Retinal pigment epithelial cell (primary cell): ENCODE measurements at places on chromosomes 5 and 9.

- DNase-seq: no peak
Measured at GRCh38 chr5:54915466-54916027, 69.8 kb downstream of the ESM1 start.

GRCh38 chr5:100731768-100732167 lies 171.3 kb downstream of the ST8SIA4 start:
- no peak for DNase-seq

DNA sequence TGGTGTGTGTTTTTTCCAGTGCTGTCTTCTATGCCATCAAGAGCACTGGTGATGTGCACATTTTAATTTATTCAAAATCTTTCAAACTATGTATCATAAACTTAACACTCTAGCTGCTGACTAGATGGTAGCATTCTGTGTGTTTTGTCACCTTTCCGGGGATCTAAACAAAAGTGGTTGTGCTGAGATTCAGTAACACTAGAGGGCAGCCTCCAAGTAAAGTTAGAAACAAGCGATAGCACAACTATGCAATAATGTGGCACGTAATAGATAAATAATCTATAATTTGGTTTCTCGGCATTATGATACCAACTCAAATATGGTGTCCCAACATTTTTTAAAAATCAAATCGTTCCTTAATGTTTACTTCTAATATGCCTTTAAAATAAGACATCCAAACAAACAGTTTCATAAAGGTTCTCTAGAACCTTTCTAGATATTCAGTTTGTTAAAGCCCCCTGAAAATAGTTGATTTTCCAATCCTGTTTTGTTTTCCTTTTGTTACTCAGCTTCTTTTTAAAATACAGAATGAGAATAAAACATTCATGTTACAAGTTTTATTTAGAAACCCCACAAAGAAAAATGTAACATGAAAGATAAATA lies 16.9 kb downstream of the SEMA6A start:
- DNase-seq: no peak

- no peak for DNase-seq
Measured at GRCh38 chr5:159034083-159034824, 65.5 kb downstream of the EBF1 start.

GRCh38 chr5:81908771-81909170 lies 63.1 kb upstream of the ATG10 start:
- DNase-seq: no peak

DNA sequence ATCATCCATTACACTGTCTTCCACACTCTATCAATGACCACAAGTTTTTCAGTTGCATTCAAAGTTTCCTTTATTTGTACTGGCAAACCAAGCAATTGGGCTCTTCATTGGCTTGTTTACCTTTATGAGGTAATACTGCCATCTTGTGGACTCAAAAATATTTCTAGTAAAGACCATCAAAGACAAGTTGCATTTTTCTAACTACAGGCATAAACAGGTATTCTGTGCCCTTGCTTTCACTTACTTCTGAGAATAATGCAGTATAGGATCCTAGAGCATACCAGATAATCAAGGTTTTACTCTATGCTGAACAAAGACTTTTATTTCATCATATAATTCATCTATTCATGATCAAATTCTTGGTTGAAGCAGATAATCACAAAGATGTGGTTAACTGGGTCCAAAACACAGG lies 173.7 kb upstream of the POU5F2 start:
- no peak for DNase-seq

DNA sequence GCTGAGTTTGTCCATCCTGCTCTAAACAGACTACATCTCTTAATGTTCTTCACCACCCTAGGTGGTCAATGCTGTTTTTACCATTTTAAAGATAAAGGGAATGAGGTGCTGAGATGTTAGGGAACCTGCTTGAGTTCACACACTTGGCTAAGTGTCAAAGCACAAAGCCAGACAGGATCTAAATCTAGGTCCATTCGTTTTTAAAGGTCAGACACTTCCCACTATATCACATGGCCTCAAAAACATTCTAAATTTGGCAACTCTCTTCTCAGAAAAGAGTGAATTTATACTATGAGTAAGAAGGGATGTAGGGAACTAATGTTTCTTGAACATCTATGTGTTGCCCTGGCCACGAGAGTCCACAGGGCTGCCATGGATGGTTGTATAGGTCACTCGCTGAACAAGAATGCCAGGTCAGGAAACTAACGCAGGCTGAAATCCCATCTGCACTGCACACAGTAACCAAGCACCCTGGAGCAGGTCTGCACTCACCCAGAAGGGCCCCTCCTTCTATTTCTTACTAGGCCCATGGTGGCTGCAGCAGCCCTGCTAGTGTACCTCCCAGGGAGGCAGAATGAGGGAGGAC lies 213.0 kb downstream of the SPOCK1 start:
- DNase-seq: no peak

- DNase-seq: no peak
Measured at GRCh38 chr5:74952406-74952805, 86.2 kb upstream of the FAM169A start.

DNA sequence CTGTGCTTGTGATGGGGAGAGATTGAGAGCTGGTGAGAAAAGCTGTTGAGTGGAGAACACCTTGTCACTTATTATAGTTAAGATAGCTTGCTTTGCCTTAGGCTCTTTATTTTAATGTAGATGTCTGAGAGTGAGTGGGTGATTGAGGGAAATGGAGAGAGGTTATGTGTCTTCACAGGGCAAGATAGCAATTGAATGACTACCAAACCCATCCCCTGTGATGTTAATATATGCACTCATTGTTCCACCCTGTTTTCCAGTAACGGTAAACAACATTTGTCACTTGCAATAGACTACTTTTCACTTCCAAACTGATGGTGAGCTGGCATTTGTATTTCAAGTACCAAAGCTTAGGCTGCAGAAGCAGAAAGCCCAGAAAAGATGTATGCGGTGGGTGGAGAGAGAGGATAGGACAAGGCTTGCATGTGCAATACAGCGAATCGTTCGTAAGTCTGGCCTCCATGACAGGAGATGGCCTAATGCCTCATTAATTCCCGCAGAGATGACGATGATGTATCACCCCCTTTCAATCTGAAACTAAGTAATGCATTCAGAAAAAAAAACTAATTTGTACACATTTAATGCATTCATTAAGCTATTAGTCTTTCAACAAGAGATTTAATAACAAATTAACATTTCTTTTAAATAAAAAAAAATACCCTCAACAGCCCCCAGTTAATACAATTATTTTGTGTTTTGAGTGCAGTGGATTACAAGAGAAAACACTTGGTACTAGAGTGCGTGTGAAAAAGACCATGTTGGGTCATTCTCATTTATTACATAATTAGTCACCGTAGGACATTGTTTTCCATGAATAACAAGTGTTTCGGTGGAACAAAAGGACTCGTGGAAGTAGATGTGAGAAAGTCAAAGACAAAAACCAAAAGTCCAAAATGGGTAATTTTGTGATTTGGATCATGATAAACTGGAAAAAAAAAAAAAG lies 699.0 kb downstream of the BRINP1 start:
- DNase-seq: no peak

GRCh38 chr9:99803694-99804093 lies 18.0 kb upstream of the NR4A3 start:
- DNase-seq: no peak
